ENCODE measurements at places on chromosomes 1 and 21.

- no peak for DNase-seq
Observed at GRCh38 chr1:168861421-168862004, 132.5 kb upstream of the DPT start.

DNA sequence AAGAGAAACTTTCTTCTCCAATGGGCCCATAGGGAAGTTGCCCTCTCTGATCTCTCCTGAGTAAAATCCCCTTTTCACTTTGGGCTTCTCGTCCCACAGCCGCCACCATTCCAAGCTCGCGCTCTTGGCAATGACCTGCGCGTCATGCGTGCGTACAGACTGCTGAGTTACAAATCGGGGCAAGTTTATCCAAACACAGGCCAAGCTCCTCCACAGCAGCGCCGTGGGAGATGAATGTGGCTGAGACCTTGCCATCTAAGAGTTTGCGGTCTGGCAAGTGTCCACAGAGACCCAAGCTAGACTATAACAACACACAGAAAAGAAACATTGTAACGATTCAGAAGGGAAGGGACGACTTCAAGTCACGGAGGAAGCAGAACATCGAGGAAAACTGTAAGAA lies 116.3 kb upstream of the SOD1 start:
- DNase-seq: no peak

DNA sequence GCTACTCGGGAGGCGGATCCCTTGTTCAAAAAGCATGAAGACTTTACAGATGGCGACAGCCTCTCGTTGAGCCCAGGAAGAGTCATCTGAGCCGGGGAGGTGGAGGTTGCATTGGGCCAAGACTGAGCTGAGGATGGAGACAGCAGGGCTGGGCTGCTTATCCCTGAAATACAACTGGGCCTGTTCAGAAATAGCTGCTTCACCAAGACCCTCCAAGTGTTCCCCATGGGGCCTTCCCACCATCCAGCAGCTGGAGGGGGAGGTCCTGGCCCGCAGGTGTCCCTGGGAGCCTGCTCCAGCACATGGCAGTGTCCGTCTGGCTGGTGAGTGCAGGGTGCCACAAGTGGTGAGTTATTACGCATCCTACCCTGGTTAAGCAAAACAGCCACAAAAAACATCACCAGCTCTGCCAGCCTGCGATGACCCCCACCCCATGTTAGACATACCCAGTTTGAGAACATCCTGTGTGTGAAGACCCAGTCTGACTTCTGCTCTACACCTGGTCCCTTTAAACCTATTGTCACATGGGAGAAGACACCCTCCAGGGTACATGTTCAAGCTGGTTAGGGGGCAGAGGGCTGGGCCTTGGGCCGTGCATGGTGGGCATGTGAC lies 93.1 kb upstream of the TMPRSS2 start:
- DNase-seq: no peak

GRCh38 chr1:40313958-40314720 lies 2.9 kb downstream of the COL9A2 start:
- no peak for DNase-seq

- no peak for DNase-seq
Observed at GRCh38 chr21:38365521-38365920, 108.7 kb downstream of the KCNJ15 start.

- no peak for DNase-seq
Observed at GRCh38 chr1:87673309-87673708, 344.6 kb downstream of the LMO4 start.

GRCh38 chr1:226424221-226425003 lies 16.5 kb upstream of the PARP1 start:
- DNase-seq: peak; percentile 45

DNA sequence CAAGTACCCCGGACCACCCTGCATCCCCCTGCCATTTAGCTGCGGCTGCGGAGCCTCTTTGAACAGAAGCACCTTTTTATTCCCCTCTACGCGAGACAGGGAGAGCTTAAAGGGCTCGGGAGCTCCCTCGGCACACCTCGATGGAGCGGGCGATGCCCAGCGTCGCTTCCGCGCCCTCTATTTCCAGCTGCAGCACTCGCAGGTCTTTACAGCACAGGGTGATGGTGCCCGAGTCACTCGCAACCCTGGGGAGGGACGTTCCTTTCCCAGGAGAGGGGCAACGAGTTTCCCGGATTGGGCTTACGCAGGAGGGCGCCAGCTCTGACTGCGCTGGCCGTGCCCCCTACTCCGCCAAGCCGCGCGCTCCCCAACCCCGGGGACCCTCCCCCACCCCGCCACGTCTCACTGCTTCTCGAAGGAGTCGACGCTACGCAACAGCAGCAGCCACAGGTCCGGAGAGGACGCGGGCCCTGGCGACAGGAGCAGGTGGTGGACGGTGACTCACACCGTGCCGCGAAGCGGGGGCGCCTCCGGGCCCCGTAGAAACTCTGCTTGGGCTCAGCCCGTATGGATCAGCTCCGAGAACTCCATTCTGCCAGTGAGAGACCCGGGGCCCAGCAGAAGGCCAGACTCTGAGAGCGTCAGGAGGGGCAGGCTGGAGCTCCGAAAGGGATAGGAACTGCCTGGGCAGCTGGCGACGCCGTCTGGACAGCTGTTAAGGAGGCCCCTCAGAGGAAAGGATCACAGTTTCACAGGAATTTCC lies 5.8 kb upstream of the FAM167B start:
- DNase-seq: peak; percentile 56

- DNase-seq: no peak
Observed at GRCh38 chr1:227255086-227255732, 63.1 kb downstream of the CDC42BPA start.

DNA sequence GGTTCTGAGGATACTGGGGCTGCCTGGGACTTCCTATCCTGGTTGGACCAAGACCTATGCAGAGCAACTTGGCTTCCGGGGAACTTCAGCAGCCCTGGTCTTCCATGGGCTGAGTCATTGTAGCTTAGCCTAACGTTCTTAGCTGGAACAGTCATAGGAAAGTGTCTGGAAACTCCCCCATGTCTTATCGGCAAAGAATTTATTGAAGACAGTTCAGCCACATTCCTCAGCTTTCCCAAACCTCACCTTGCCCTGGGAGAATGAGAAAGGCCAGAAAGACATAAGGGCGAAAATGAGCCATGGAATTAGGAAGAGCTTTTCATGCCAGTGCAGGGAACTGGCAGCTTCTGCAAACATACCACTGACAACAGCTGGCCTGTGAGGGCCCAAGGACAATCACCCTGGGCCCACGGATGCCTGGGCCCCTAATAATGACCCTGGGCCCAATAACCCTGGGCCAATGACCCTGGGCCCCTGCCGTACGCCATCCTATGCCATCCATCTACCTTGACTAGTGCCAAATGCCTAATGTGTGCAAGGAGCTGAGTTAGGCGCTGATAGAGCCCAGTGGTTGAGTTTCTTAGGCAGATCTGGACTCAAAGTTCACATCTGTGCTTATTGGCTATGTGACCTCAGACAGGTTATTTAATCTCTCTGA lies 114.4 kb upstream of the GADD45A start:
- DNase-seq: no peak

DNA sequence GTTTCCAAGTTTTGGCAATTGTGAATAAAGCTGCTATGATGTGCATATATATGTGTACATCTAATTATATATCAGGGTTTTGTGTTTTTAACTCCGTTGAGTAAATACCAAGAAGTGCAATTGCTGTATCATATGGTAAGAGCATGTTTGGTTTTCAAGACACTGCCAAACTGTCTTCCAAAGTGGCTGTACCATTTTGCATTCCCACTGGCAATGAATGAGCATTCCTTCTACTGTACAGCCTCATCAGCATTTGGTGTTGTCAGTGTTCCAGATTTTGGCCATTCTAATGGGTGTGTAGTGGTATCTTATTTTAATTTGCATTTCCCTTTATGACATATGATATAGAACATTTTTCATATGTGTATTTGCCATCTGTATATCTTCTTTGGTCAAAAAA lies 246.3 kb downstream of the USH2A start:
- no peak for DNase-seq

Measured in germinal center (tissue), 1 donor.